ENCODE measurements at places on chromosomes 6 and 20. TPM values are rescaled to one million over a fixed set of nuclear protein-coding genes. Genes with fewer than 3 reads are reported as not detected.

Gene UBE2C
- 232 TPM for total RNA-seq

Gene BPI
- not detected for total RNA-seq

Gene IL17A
- not detected for total RNA-seq

Gene TBXT
- not detected for total RNA-seq

Gene NT5E
- total RNA-seq, result 44.8 TPM

Gene F13A1
- total RNA-seq, result not detected

Gene C6orf58
- 0.15 TPM for total RNA-seq

Gene KHDC1L
- total RNA-seq, result 0.40 TPM
